Uterine smooth muscle cell (primary cell): ENCODE measurements at places on chromosomes 2 and 18. TPM values are rescaled to one million over a fixed set of nuclear protein-coding genes. Genes with fewer than 3 reads are reported as not detected.

The SERPINB4 gene
- total RNA-seq = not detected in 2 replicates

The HNMT gene
- total RNA-seq = 35.9 and 61.4 TPM in 2 replicates

The VAMP5 gene
- 26.0 and 27.1 TPM in 2 replicates for total RNA-seq

The TEX44 gene
- not detected in 2 replicates for total RNA-seq

The GCKR gene
- total RNA-seq = 0.12 and 0.22 TPM in 2 replicates

The BOLL gene
- total RNA-seq = not detected in 2 replicates

The STARD6 gene
- total RNA-seq = not detected in 2 replicates

The FAHD2A gene
- 44.3 and 52.2 TPM in 2 replicates for total RNA-seq
